Hair follicle dermal papilla cell (primary cell): ENCODE measurements at places on chromosomes 12 and 14. TPM values are rescaled to one million over a fixed set of nuclear protein-coding genes. Genes with fewer than 3 reads are reported as not detected.

Gene NDUFB1
- total RNA-seq: 61.3 and 113 TPM in 2 replicates

Gene CCNT1
- 30.8 and 34.2 TPM in 2 replicates for total RNA-seq

Gene SLC39A5
- total RNA-seq: not detected in 2 replicates

Gene CYP46A1
- total RNA-seq: 0.36 and 2.1 TPM in 2 replicates

Gene WDHD1
- total RNA-seq: 5.2 and 5.3 TPM in 2 replicates

Gene ING4
- total RNA-seq: 36.5 and 40.1 TPM in 2 replicates

Gene ATG2B
- 31.0 and 36.7 TPM in 2 replicates for total RNA-seq

Gene EIF2S3B
- 1.6 TPM in 2 replicates for total RNA-seq

Gene AICDA
- not detected in 2 replicates for total RNA-seq

Gene KRT75
- not detected in 2 replicates for total RNA-seq

Gene ADAM21
- under 0.01 TPM in 1 of 2 replicates, not detected in the other for total RNA-seq

Gene CBLN3
- 0.97 and 4.4 TPM in 2 replicates for total RNA-seq

Gene MGST1
- total RNA-seq: 58.5 and 60.0 TPM in 2 replicates

Gene HCAR2
- not detected in 2 replicates for total RNA-seq

Gene RHOJ
- total RNA-seq: 0.32 and 1.8 TPM in 2 replicates

Gene VPS37B
- 32.3 and 39.1 TPM in 2 replicates for total RNA-seq
